ENCODE measurements at places on chromosomes 13 and 19. TPM values are rescaled to one million over a fixed set of nuclear protein-coding genes. Genes with fewer than 3 reads are reported as not detected.

Gene TRMT1
- 62.2 TPM for polyA plus RNA-seq

Gene TOMM40
- 8.9 TPM for polyA plus RNA-seq

GRCh38 chr13:49655906-49656305, 27.6 kb downstream of the ARL11 start:
- no peak overlapping the region for H3K4me3 ChIP-seq
- DNase-seq: no peak
- no peaks in the 10 kb centered on the region for H3K4me1 ChIP-seq

- no peak for DNase-seq
- no peaks in the 10 kb centered on the region for H3K27me3 ChIP-seq
- no peaks in the 10 kb centered on the region for H3K4me1 ChIP-seq
- H3K4me3 ChIP-seq: no peak overlapping the region
These were observed 1518.3 kb upstream of the SLC10A2 start for GRCh38 chr13:104584481-104584880.
